Umbilical cord (tissue), 2 donors: ENCODE measurements at places on chromosomes 3 and 15.

- no peak for DNase-seq
Measured at GRCh38 chr3:94175677-94176076, 112.8 kb downstream of the NSUN3 start.

DNA sequence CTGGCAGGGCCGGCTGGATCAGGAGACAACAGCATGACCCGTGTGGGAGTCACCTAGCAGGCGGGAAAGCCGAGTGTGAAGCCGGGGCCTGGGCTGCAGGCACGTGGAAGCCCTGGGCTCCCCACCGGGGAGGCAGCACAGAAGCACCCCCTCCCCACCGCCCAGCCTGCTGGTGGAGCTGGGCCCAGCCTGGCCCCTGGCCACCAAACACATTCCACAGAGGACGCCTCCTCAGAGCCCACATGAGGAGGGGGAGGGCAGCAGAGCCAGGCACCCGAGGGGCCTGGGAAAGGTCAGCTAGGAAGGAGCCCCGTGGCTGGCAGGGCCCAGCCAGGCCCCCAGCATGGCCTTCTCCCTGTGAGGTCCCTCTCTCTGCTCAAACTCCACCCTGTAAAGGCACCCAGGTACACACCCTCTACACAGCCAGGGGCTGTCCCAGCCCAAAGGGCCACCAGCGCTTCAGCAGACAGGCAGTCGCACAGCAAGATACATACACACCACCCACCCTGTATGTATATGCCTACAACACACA, 4.5 kb downstream of the PLXNB1 start:
- no peak for DNase-seq

- DNase-seq: no peak
Measured at GRCh38 chr15:25170113-25170731, 215.4 kb downstream of the SNRPN start.

GRCh38 chr3:70861234-70861633, 548.8 kb upstream of the MDFIC2 start:
- no peak for DNase-seq

GRCh38 chr3:177385831-177386301, 188.6 kb upstream of the TBL1XR1 start:
- DNase-seq: no peak

DNA sequence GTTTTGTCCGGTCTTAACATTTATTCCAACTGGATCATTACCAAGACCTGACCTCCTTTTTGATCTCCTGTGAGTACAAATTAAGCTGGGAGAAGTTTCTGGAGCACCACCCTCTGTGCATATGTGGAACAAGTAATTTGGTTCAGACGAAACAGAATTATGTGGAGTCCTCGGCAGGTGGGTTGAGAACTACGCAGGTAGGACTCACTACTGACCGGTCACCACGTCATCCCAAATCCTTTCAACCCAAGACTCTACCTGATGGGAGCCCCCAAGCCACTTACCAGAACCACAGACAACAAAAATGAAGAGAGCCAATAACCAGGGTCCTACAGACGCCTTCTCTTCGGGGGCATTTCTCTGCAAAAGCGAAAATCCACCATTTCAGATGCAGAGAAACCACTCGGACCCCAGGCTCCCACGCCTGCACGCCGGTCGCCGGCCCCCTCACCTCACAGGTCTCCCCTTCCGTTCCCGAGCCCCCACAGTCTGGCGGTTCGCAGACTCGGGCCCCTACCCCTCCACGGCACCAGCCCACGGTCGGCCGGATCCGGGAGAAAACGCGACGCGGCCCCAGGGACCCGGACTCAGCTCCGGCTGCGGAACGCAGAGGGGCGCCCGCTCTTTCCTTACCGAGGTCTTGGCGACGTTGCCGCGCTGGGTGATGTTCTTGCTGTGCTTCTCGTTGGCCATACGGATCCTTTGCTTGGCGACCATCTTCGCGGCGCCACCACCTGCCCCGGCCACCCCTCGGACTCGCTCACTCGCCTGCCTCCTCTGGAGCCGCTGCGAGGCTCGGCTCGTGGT, 674 bp downstream of the SERP1 start:
- peak; percentile 31 for DNase-seq
